ENCODE measurements at places on chromosomes 1 and 21.

DNA sequence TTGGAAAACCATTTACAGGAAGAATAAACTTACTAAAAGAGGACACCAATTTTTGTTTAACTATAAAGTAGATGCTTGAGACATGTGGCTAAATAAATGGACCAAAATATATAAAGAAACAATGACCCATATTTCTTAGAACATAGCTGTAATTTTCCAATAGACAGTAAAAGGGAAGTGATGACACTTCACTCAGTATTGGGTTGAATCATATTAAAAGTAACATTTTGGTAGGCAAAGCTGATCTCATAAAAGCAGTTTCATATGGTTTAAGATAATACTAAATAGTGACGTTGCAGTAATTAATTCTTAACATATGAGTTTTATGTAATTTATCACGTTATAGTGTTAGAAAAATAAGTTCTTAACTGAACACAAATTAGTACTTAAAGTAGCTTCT, 308.9 kb upstream of the RUNX1 start:
- no peak for DNase-seq

- no peak for DNase-seq
Observed at GRCh38 chr1:164524810-164525209, 34.2 kb upstream of the PBX1 start.

- DNase-seq = no peak
Observed at GRCh38 chr1:156516821-156517220, 16.2 kb upstream of the MEF2D start.

DNA sequence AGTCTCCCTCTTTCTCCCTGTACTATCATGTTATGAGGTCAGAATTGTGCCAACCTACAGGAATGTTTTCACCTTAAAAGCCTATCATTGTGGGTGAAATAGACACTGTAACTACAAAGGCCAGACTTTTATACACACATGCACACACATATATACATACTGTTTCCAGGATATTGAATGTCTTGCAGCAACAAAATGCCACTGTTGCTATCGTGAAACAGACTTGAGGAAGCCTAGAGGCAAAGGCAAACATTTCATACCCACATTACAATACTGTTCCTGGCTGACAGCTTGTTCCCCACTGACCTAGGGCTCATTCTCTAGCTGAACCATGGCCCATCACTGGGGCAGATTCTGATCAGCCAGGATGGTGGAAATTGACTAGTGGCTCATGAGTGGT, 125.1 kb upstream of the DUSP10 start:
- no peak for DNase-seq

- no peak for DNase-seq
Observed at GRCh38 chr1:109514846-109515245, 5.3 kb upstream of the AMIGO1 start.

GRCh38 chr1:38605063-38605462, 254.5 kb downstream of the RRAGC start:
- no peak for DNase-seq

- DNase-seq = no peak
Observed at GRCh38 chr1:8687538-8687937, 129.9 kb downstream of the RERE start.

DNA sequence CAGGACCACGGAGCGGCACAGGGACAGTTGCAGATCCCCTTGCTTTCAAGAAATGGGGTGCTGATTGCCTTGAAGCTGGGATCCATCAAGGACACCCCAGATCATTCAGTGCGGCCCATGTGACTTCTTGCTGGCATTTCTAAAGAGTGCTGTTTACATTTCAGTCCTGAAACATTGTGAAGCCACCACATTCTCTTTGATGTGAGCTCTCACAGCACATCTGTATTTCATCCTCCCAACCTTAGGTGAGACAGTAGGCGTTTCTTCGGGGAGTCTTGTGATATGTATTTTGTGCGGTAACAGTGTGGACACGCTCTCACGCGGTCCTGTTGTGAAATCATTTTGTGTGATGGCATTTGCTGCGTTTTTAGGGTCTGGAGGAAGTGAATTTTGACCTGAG, 57.2 kb downstream of the CACHD1 start:
- DNase-seq = no peak

GRCh38 chr1:14215151-14215550, 383.3 kb upstream of the KAZN start:
- DNase-seq = no peak

GRCh38 chr1:29249170-29249691, 12.9 kb downstream of the PTPRU start:
- no peak for DNase-seq

DNA sequence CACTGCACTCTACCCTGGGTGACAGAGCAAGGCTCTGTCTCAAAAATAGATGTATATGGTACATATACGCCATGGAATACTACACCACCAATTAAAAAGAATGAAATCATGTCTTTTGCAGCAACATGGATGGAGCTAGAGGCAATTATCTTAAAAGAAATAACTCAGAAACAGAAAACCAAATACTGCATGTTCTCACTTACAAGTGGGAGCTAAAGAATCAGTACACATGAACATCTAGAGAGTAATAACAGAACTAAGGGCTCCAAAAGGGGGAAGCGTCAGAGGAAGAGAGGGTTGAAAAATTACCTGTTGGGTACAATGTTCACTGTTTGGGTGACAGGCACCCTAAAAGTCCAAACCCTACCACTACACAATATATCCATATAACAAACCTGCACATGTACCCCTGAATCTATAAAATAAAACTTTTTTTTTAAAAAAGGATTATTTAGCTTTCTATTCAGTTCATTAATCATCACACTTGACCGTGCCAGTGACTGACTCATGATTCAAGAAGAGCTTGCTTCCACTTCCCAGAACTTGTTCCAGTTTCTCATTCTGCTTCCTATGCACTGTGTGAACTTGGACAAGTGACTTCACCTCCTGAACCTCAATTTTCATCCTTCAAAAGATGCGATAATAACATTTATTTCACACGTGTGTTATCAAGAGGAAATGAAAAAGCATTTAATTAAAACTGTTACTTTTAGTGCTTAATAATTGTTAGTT, 109.6 kb downstream of the PLPP3 start:
- no peak for DNase-seq

All from stimulated activated CD8-positive, alpha-beta memory T cell treated with anti-CD3 and anti-CD28 coated beads, Interleukin-12 subunit alpha, Interleukin-12 subunit beta, amount 100 ng/mL, for 4 hours (primary cell).